ENCODE measurements at places on chromosomes 4 and X. TPM values are rescaled to one million over a fixed set of nuclear protein-coding genes. Genes with fewer than 3 reads are reported as not detected.

POU4F2 gene
- total RNA-seq = not detected

FAM47A gene
- not detected for total RNA-seq

SCML1 gene
- total RNA-seq = 5.8 TPM

RAB41 gene
- total RNA-seq = not detected

MTMR8 gene
- 0.49 TPM for total RNA-seq

P2RY4 gene
- total RNA-seq = 0.21 TPM

GAGE1 gene
- not detected for total RNA-seq

ZIC3 gene
- not detected for total RNA-seq
